ENCODE measurements at places on chromosomes 7 and 10. TPM values are rescaled to one million over a fixed set of nuclear protein-coding genes. Genes with fewer than 3 reads are reported as not detected.

Gene GFRA1
- total RNA-seq, result 0.79 TPM

Gene LIPN
- total RNA-seq, result not detected

Gene CPED1
- 4.0 TPM for total RNA-seq

Gene VENTX
- 0.52 TPM for total RNA-seq

Gene ARHGAP22
- 6.0 TPM for total RNA-seq

Gene ZNF25
- 3.9 TPM for total RNA-seq

Gene FAM25C
- total RNA-seq, result not detected

Gene ELN
- 76.9 TPM for total RNA-seq

Gene GIMAP8
- 2.1 TPM for total RNA-seq

Gene ALOX5
- 28.7 TPM for total RNA-seq

Gene ACADSB
- total RNA-seq, result 18.2 TPM

Gene FLNC
- total RNA-seq, result 0.28 TPM

Gene SPDYE9
- not detected for total RNA-seq

Gene SPDYE1
- not detected for total RNA-seq

Gene CYP26C1
- total RNA-seq, result not detected
